ENCODE measurements at places on chromosomes 4 and X. TPM values are rescaled to one million over a fixed set of nuclear protein-coding genes. Genes with fewer than 3 reads are reported as not detected.

DNA sequence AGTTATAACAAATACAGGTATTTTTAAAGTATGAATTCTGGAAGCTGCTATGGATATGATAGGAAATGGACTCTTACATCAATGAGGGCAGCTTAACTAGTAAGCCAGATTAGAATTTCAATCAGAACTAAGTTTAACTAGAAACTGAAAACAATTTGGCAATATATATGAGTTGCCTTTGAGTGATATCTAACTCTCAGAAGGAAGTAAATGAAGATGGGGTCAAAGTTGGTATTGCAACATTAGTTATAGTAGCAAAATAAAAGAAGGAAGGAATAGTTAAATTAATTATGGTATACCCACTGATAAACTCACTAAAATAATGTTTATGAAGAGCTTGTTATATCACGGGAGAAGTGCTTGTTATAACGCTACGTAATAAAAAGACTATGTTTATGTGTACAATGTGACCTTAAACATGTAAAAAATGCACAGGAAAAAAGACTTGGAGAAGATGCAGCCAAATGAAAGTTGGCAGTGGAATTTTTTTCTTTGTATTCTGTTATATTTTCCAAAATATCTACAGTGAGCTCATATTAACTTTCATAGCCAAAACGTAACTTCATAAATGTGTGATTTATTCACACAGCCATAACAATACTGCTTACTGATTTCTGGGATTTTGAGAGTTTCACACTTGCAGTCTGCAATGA, 34.5 kb downstream of the PHKA2 start:
- DNase-seq, result no peak

Gene DCAF8L2
- total RNA-seq, result not detected

GRCh38 chrX:146363919-146364318, 445.7 kb upstream of the CXorf51B start:
- DNase-seq, result no peak

Gene CHRDL1
- not detected for total RNA-seq

Gene UCHL1
- total RNA-seq, result not detected

DNA sequence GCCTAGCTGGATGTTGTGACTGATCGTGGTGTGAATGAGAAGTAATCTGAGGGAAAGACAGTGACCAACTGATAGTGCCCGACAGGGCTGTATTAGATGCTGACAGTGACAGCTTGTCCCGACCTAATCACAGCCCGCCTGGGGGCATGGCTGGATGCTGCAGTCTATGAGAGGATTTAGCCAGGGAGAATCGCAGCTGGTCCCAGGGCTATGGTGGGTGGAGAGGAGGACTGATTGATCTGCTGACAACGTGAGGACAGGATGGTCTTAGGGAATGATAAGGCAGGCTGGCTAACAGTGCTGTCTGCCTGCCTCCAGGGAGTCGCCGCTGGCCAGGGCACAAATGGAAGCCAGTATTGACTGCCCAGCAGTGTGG, 621 bp upstream of the SUV39H1 start:
- DNase-seq, result no peak

DNA sequence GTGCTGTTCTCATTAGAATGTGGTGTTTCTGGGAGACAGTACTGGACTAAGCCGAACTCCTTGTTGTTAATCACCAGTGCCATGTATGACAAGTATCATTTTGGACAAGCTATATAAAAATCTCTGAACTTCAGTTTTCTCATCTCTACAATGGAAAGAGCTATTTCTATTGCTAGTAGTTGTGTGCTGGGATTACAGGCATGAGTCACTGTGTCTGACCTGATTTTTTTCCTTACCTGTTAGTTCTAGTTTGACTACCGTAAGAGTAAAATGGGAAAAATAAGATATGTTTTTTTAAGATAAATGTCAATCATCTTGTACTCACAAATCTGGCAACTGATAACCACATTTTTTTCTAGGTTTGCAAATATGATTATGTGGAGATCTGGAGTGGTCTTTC, 192.3 kb downstream of the TLL1 start:
- DNase-seq, result no peak

GRCh38 chr4:176400816-176401461, 81.2 kb downstream of the SPCS3 start:
- DNase-seq, result no peak

DNA sequence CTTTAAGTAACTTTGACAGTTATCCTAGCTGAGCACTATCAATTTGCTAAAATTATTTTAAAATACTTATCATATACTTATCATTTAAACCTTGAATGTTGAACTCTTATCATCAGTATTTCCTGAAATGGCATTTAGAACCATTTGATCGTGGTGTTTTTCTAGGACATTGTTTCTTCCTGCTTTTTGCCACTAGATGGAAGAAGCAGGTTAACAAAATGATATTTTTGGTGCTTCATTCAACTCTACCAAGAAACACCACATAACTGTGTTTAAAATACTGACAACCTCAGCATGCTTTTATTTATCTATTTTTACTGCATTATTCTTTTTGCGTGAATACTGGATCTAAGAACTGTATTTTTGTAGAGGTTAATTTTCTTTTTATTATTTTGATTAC, 44.6 kb downstream of the C4orf33 start:
- DNase-seq, result no peak

GRCh38 chr4:163237856-163238255, 71.2 kb upstream of the NAF1 start:
- DNase-seq, result no peak

DNA sequence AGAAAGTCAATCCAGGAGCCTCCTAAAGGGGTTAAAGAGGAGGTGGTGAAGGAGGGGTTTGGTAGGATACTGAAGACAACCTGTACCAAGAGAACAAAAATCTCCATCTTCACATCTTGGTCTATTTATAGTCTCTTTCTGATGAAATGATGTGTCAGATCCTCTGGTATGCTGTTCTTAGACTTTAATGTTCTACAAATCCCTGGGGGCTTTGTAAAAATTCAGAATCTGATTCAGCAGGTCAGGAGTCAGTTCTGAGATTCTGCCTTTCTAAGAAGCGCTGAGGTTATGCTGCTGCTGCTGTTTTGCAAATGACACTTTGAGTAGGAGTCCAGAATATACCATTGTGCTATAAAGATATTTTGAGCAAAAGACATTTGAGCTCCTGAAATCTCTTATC, 172.9 kb upstream of the GLRA2 start:
- DNase-seq, result no peak

GRCh38 chr4:163772238-163772637, 277.7 kb downstream of the TMA16 start:
- DNase-seq, result no peak

Gene ARR3
- not detected for total RNA-seq

DNA sequence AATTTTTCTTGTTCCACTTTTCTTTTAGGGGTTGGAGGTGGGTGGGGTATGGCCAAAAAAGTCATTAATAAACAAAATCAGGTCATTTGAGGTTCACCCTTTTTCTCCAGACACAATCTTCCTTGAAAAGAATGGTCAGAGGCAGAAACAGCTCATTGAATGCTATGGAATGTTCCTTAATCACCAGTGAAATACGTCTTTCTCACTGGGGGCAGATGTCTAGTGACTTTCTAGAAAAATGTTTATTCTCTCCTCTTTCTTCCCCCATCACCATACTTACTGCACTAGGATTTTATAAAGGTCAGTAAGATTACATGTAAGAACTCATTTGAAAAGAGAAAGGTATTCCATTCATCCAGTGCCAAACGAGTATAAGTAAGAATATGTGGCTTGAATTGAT, 44.5 kb downstream of the MGST2 start:
- no peak for DNase-seq

GRCh38 chr4:145375416-145375815, 106.2 kb upstream of the SMAD1 start:
- no peak for DNase-seq

GRCh38 chr4:78155616-78156105, 98.5 kb downstream of the FRAS1 start:
- no peak for DNase-seq

GRCh38 chrX:102863735-102864134, 73.3 kb upstream of the RAB40AL start:
- DNase-seq, result peak; percentile 74

DNA sequence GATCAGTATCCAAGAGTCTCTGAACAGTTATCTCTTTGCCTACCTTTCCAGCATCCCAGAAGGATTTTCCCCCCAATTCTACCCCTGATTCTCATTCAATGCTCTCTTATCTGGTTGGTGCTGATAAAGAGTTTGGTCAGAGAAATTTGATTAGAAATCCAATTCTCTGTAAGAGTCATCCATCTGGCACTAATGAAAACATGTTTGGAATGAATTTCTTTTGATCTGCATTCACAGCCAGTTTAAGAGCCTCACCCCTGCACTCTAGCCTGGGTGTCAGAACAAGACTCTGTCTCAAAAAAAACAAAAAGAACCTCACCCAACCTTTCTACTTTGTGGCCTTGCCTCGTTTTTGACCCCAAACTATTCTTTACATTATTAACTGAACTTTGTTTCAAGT, 122.1 kb downstream of the MANBA start:
- DNase-seq, result no peak

DNA sequence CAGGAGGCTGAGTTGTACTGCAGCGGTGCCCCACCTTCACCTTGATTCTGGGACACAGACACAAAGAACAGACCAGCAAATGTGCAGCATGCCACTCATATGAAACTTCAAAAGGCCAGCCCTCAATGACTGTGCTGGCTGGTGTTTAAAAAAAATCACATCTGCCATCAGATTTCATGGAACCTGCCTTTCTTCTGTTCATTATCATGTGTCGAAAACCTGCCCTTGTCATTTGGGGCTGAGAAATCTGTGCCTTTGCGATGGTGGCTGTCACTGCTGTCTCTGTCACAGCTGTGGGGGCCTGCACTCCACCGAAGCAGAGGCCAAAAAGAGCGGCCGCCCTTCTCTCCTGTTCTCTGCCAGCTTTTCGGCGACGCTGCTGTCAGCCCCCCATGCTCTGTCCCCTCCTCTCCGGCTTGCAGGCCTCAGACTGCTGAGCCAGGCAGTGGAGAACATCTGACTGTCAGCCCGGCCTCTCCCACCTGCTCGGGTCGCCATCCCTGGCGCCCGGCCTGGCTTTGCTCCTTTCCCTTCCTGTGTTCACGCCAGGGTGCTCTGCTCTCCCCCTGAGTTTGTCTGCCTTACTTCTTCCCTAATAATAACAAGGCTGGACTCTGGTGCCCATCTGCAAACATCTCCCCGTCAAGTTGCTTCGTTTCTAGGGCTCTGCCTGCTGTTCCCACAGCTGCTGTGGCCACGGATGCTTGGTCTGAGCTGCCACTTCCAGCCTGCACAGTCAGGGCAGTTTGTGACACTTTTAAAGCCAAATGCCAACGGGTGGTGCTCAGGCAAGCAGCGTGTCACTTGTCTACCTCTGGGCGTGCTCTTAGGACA, 355.2 kb downstream of the UNC5C start:
- no peak for DNase-seq

DNA sequence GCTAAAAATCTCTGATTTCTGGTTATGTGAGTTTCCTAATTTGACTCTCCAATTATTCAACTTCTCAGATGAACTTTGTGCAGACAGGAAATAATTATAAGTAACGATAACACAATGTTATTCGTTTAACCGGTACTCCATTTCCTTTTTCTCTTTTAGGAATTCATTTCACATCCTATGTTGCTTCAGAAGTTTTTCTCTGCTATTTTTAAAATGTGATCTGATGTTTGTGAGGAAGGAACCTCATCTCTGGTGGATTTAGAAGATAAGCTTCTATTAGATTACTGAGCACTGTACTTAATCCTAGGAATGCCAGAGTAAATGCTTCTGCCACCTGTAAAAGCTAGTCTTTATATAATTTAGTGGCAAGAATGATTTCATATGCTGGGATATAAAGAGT, 116.0 kb upstream of the ETNPPL start:
- no peak for DNase-seq

DNA sequence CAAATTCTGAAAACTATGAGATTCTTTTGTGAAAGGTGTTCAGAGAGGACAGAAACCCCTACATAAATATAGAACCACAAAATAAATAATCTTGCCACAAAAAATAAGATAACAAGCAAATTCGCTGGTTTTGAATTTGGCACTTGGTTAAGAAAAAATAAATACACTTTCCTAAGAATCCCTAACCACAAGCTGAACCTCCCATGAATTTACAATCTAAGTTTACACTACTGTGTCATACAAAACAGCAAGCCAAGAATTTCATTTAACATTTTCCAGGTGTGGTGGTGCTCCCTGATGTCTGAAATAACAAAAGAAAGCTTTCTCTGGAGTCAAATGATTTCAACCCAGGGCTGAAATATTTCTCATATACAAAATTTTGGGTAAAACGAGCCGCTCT, 121.0 kb downstream of the KCNIP4 start:
- no peak for DNase-seq

DNA sequence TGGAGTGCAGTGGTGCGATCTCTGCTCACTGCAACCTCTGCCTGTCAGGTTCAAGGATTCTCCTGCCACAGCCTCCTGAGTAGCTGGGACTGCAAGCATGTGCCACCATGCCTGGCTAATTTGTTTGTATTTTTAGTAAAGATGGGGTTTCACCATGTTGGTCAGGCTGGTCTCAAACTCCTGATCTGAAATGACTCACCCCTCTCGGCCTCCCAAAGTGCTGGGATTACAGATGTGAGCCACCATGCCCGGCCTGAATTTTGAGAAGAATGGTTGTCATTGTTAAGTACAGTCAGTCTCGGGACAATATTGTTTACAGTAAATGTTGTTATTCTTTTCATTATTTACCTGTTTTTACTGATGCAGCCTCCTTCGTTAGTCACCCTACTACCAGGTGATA, 1226.2 kb upstream of the TENM3 start:
- no peak for DNase-seq

GRCh38 chr4:111952688-111953087, 192.6 kb upstream of the FAM241A start:
- DNase-seq, result no peak

Gene KLB
- total RNA-seq, result not detected

DNA sequence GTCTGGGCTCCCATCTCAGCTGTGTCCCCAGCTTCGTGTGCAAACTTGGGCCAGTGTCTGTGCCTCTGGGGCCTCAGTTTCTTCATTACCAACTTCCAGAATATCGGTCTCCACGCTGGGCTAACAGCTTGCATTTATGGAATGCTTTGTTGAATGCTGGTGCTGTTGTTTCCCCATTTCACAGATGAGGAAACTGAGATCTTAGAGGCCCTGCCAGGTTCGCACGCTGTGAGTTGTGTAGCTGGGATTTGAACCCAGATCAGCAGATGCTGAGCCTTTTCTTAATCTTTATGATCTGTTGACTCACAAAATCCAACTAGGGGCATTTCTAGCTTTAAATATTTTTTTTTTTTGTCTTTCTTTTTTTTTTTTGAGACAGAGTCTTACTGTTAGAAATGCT, 101.5 kb upstream of the STX18 start:
- DNase-seq, result no peak

Gene ZDHHC15
- 0.84 TPM for total RNA-seq

- no peak for DNase-seq
Measured at GRCh38 chr4:41143311-41144039, 70.9 kb downstream of the APBB2 start.

Data from naive thymus-derived CD4-positive, alpha-beta T cell (primary cell).